Spinal cord (tissue), 10 donors: ENCODE measurements at places on chromosomes 3 and 15. TPM values are rescaled to one million over a fixed set of nuclear protein-coding genes. Genes with fewer than 3 reads are reported as not detected.

GRCh38 chr3:51773529-51774056 is 5.4 kb downstream of the IQCF6 start:
- no peak for DNase-seq

DNA sequence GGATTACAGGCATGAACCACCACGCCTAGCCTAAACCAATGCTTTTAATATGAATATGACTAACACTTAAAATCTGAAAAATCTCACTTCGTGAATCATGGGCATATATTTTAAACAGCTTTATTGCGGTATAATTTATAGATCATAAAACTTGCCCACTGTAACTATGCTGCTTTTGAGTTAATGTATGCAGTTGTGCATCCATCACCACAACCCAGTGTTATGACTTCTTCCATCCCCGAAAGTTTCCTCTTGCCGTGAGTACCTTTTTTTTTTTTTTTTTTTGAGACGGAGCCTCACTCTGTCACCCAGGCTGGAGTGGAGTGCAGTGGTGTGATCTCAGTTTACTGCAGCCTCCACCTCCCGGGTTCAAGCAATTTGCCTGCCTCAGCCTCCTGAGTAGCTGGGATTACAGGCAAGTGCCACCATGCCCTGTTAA is 7.1 kb downstream of the KAT2B start:
- no peak for DNase-seq

- peak; percentile 40 for DNase-seq
Observed at GRCh38 chr3:60579734-60580133, 671.5 kb downstream of the FHIT start.

- DNase-seq: no peak
Observed at GRCh38 chr3:161244538-161244937, 23.4 kb downstream of the NMD3 start.

GRCh38 chr15:29135309-29135657 is 134.3 kb downstream of the NSMCE3 start:
- DNase-seq: no peak

GRCh38 chr3:5239602-5240001 is 52.1 kb downstream of the EDEM1 start:
- DNase-seq: peak; percentile 19

DNA sequence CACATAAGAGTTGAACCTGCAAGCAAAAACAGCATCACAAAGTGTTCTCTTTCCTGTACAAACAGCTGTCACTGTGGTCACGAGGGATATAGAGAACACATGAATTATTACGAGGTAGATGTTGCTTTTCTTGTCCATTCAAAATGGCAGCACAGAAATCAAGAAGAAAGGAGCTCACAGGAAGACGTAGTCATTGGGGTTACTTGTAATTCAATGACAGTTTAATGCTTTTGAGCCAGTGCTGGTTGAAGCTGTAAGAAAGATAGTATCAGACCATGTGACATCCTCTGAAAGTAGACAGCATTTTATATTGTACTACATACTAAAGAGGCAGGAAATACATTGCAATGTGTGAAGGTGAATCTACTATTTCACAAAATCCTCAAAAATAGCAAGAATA is 140.4 kb downstream of the ABI3BP start:
- DNase-seq: peak; percentile 17

- no peak for DNase-seq
Observed at GRCh38 chr3:125115640-125116039, 59.8 kb upstream of the HEG1 start.

GRCh38 chr15:58430224-58430787 is 1.5 kb upstream of the LIPC start:
- DNase-seq: no peak

GRCh38 chr3:162517110-162517509 is 1020.5 kb downstream of the OTOL1 start:
- peak; percentile 65 for DNase-seq

DNA sequence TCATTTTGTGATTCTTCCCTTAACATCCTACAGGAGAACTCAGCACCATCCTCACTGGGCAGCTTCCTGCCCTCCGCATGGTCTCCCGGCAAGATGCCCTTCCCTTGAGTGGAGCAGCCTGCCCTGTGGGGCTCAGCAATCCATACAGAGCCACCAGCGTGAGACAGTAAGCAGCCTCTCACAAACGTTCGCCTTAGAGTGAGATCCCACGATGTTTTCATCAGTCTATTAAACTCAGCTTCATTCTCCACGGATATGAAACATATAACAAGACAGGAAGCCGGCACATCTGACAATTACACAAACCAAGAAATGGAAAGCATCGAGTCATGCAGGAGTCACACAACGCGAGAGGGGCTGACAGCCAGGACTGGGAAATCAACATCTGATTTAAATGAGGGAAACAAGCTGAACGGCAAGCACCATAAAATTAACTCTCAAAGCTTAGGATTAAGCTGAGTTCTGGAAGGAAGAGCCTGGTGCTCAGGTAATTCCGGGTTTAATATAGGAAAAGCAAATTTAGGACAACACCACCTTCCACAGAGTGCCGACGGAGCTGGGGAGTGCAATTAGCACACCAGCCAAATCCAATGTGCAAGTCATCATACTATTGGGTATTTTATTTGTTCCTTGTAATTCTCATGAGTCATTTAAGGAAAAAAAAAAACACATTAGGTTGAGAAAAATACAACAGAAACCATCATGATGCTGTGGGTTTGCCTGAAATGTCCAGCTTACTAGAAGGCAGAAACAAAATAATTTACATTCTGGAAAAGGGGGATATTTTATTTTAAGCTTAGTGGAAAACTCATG is 272.0 kb downstream of the OCA2 start:
- DNase-seq: peak; percentile 12

GRCh38 chr15:91528801-91529200 is 324.7 kb upstream of the SLCO3A1 start:
- peak; percentile 90 for DNase-seq

DNA sequence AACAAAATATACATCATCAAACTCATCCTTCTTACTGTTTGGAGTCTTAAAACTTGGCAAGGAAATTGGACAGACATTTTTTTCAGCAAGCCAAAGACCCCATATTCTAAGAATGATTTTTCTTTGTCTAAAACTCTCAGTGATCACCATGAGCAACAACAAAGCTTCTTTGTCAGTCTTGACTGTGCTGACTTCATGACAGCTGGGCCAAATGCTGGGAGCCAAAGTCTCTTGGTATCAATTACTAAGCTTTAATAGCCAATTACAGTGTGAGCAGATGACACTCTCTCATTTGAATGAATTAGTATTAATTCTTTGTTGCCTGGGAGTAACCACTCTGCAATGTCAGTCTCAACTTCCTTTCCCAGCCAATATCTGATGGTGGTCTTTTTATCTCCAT is 48.1 kb upstream of the GK5 start:
- DNase-seq: no peak

- DNase-seq: no peak
Observed at GRCh38 chr3:65752636-65753035, 286.1 kb downstream of the MAGI1 start.

- no peak for DNase-seq
Observed at GRCh38 chr3:120839120-120839519, 68.9 kb upstream of the STXBP5L start.

- no peak for DNase-seq
Observed at GRCh38 chr3:89434621-89435380, 327.4 kb downstream of the EPHA3 start.

GRCh38 chr3:54192026-54192425 is 69.7 kb downstream of the CACNA2D3 start:
- no peak for DNase-seq

- peak; percentile 80 for DNase-seq
Observed at GRCh38 chr3:65785065-65785645, 253.6 kb downstream of the MAGI1 start.

DNA sequence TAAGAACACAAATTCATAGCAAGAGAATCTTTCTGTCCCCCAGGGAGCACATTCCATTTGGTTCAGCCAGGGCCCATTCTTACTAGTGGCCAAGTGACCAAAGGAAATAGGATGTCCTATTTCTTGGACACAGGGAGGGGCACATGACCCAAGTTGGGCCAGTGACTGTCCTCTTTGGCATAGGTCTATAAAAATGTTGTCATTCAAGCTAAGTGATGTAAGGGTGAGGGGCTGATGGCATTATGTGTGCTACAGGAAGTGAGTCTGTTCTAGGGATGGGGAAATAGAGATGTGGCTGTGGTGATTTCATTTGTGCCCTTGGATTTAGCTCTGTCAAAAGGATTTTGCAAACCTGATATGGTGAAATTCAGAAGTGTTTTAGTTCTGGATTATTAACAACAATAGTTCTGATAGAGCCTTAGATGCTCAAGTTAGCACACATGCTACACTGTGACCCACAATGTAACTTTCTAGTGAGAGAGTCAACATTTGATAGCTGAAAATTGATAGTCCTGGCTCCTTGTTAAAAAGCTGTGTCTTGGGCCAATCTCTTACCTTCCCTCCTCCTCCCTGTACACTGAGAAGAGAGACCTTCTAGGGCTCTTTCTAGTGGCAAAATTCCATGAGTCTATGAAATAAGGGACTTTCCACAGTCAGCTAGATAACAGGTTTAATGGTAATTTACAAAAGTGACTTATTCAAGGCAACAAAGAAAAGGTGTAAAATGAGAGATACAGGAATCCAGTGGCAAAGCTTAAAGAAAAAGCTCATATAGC is 117.2 kb downstream of the THRB start:
- DNase-seq: no peak

DNA sequence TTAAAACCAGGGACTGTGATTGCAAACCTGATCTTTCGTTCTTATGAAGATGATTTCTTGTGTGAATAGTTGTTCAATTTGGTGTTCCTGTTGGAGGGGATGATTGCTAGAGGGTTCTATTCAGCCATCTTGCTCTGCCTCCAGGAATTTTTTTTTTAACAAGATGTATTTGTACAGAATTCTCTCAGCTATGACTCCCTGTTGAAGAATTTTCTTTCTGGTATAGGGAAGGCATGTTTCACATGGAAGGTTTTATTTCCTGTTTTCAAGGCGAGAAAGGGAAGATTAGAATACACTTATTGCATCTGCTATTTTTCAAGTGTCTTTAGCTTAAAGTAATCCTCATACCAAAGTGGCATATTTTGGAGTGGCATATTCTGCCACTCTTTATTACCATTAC is 5.6 kb upstream of the LRRC34 start:
- no peak for DNase-seq

GRCh38 chr15:101501703-101502373 is 12.3 kb upstream of the PCSK6 start:
- DNase-seq: no peak

- DNase-seq: no peak
Observed at GRCh38 chr15:68774120-68774519, 46.6 kb downstream of the ANP32A start.

DNA sequence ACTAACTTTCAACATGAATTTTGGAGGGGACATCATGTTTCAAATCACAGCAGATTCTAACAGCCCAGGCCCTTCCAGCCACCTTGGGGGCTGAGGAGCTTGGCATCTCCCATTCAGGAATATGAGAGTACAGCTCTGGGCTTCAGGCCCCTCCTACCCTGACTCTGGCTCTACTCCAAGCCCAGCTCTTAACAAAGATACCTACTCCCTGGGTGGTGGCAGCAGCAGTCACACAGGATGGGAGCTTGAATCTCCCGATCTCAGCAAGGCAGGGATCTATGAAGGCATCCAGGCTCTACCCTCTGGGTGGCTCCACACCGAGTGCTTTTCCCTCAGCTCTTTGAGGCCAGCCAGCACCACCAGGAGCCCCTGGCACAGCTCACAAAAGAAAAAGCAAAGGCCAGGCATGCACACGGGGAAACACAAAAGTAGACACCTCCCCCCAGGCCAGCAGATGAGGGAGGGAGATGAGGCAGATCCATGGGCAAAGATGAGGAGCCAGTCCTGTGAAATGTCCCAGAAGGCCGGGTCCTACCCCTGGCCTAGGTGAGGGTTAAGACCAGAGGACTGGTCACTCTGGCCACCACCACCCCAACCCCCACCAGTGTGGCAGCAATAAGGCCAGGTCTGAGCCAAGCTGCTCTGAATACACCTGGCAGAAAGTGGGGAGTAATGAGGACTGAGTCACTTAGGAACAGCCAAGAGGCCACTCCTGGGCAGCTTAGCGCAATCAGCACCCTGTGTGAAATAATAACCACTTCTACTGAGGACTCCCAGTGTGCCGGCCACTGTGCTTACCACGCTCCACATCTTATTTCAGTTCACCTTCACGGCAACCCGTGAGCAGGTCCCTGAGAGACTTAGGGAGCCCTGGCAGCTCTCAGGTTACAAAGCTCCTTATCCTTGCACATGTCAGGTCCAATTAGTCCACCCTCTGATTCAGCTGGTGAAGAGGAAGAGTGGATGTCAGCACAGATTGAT is 24.3 kb downstream of the PLA2G4F start:
- no peak for DNase-seq

- no peak for DNase-seq
Observed at GRCh38 chr3:37162501-37163245, 11.7 kb downstream of the LRRFIP2 start.

- DNase-seq: no peak
Observed at GRCh38 chr3:54034971-54035370, 87.4 kb upstream of the CACNA2D3 start.

DNA sequence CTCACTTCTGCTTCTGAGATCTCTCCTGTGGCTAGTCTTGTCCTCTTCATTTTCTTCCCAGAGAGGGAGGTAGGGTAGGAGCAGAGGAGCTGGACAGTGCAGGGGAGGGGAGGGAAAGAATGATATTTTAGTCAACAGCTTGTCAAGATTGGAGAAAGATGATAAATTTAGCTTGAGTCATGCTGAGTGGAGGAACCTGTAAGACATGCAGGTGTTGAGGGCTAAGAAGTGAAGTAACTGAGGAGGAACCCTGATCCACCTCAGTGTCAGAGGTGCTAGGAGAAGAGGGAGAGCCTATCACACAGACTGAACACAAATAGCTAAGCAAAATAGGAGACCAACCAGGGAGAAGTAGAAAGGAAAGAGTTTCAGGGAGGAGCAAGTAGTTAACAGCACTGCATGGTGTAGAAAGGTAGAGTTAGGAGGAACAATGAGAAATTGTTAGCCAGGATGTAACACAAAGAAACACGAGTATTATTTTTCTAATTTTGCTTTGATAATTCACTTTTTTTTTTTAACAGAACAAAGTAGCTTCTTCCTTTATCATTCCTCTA is 108.2 kb upstream of the CHRM5 start:
- no peak for DNase-seq

DNA sequence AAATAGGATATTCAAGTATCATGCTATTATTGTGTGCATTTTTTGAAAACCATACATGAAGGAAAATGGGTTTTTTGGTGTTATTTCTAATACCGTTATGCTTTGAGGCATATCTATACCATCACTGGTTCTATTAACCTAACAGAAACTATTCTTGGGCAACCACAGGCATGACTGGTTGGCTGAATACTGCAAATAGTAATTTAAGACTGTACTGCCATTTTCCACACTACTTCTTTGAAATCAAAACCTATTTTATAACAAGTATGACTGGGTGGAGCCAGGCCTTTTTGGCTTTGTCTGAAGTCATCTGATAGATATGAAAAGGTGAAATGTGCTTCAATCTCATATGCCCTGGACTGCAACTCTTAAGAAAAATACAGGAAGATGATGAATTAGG is 115.1 kb downstream of the ULK4 start:
- DNase-seq: no peak

- no peak for DNase-seq
Observed at GRCh38 chr3:25820816-25821486, 31.1 kb downstream of the OXSM start.

C15orf39 gene
- 8.9 TPM for total RNA-seq

CEP19 gene
- total RNA-seq: 5.8 TPM

MFN1 gene
- total RNA-seq: 81.3 TPM

HRG gene
- 0.11 TPM for total RNA-seq

CLRN1 gene
- total RNA-seq: not detected

PLSCR1 gene
- total RNA-seq: 46.5 TPM

RPUSD2 gene
- 8.2 TPM for total RNA-seq

SKOR1 gene
- total RNA-seq: 1.6 TPM

KLHDC8B gene
- 20.0 TPM for total RNA-seq

CHST2 gene
- 14.2 TPM for total RNA-seq

PKM gene
- 632 TPM for total RNA-seq

STXBP5L gene
- 19.1 TPM for total RNA-seq
